T-helper 1 cell (primary cell): ENCODE measurements at places on chromosomes 3 and 15.

DNA sequence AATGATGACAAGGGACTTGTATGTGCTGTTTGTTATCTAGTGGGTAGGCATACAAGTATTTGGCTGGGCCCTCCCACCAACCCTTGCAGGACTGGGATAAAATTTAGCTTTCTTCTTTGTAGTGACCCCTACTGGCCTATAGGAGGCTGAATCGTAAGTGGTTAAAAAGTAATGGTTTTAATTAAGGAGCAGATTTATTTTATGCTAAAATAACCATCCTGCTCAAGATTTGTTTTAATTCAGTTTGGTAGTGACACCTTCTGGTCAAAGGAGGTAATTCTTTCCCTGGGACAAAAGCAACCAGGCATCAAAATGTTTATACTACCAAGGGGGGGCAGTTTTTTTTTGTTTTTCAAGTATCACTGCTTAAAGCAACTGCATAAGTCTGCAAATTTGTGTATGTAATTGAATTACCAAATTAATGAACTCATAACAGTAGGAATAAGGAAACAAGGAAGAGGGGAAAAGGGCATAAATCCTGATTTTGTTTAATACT is 70.7 kb downstream of the TOP2B start:
- no peak for DNase-seq

DNA sequence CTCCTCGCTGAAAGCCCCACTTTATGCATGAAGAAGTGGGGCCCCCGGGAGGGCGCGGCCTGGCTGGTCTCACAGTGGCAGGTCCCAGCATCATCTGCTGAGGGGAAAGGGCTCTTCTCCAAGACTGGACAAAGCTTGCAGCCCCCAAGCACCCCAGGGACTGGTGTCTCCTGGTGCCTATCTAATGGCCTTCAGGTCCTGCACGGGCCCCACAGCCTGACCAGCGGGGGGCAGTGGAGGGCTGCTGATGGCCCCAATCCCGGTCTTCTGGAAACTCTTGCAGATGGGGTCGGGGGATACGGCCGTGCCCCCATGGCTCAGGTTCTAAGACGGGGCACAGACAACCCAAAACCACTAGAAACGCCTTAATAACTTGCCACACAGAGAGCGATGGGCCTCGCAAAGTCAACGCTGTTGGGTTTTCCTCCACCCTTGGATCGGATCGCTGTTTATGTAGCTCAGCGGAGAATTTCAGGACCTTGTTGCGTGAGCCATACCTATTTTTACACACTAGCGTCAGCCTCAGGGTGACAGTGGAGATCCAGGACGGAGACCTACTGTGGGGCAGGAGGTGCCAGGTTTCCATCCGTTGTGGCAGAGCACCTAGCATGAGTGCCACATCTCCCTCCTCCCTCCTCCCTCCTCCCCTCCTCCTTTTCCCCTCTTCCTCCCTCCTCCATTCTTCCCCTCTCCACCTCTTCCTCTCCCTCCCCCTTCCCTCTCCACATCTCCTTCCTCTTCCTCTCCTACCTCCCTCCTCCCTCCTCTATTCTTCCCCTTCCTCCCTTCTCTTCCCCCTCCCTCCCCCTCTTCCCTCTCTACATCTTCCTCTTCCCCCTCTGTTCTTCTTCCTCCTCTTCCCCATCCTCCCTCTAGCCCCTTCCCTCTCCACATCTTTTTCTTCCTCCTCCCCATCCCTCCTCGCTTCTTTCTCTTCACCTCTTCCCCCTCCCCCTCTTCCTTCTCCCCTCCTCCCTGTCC is 79.3 kb upstream of the ALDH1L1 start:
- DNase-seq: no peak

DNA sequence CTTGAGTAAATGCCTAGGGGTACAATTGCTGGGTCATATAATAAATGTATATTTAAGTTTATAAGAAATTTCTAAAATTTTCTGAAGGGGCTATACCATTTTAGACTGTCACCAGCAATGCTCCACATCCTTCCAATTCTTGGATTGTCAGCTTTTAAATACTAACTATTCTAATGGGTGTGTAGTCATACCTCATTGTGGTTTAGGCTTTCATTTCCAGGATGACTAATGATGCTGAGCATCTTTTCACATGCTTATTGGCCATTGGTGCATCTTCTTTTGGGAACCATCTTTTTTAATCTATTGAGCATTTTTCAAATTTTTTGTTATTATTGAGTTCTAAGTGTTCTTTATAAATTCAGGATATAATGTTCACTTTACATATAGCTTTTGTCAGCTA is 52.5 kb upstream of the CORO2B start:
- DNase-seq: no peak

- DNase-seq: no peak
Measured at GRCh38 chr15:40940296-40940801, 11.2 kb downstream of the DLL4 start.

GRCh38 chr3:32391643-32392535 is at the start of gene CMTM7:
Gene CMTM7 (plus strand): TSS chr3:32391853. CDS start chr3:32391907, 54 bp downstream.
- DNase-seq: peak; percentile 55
